ENCODE measurements at places on chromosomes 16 and 17.

DNA sequence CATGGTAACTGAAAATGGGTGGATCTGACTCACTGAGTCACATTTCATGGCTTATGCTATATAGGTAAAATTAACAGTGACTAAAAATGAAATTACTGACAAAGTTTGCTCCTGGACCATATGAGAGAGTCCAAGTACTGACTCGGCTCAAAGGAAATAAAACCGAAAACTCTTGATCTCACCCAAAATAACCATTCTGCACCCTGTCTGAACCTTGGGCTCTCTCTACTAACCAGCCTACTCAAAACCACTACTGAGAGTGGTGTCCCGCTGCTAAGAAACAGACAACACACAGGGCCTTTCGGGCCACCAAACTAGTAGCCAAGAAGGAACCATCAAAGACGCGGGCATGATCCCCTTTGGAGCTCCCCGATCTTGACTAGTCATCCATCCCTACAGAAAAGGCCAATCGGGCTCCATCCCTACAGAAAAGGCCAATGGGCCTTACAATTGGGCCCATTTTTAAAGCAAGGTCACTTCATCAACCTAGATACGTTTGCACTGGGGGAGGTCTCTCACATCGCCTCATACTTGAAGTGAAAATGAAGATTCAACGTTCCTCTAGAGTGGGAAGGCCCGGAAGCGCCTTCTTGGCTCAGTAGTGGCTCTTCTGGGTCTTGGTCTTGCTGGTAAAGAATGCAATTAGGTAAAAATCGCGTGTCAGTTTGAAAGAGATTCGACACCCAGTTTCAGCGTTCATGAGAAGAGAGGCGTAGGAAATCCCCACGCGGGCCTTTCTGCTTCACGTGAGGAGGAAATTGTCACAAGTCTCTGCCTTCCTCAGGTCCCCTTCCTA lies 720 bp upstream of the ZPBP2 start:
- DNase-seq = no peak

DNA sequence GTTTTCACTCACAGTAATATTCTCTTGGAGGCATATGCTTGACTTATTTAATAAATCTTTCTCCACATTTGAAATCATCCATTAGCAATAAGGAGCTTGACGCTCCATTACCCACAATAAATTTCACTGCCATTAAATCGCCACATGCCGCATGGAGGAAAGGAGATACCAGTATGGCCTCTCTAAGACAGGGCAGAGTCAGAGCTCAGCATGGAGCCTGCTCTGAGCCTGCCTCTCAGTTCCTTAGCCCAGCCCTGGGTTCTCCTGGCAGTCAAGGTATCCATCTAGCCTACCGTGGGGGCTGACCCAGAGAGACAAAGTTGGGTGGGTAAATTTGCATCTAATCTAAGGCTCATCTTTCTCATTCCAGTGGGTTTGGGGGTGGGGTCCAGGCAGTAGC lies 80.3 kb upstream of the CES5A start:
- no peak for DNase-seq

GRCh38 chr16:12188061-12188934 lies 211.8 kb downstream of the SNX29 start:
- DNase-seq = no peak

- no peak for DNase-seq
Measured at GRCh38 chr16:67707210-67707609, 11.9 kb downstream of the GFOD2 start.

DNA sequence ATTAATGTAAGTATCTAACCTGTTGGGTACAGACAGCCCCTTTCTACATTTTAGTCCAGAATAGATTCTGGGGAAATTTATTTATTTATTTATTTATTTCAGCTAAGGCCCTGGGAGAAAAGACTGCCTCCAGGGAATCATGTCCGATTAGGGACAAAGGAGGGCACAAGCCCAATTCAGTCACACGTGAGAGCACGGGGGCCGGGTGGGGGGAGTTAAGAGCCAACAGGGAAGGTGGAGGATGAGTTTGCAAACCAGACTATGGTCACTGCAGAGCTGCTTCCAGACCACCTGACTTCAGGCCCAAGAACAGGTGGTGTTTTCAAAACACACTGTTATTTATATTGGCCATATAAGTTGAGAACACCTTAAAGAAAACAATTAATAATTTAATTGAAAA lies 1.6 kb upstream of the ZFHX3 start:
- DNase-seq = no peak

Data from NCI-H2107 (cell line).